ENCODE measurements at places on chromosomes 1 and 21.

GRCh38 chr1:80155371-80155770, 1148.8 kb upstream of the ADGRL4 start:
- DNase-seq = no peak

- no peak for DNase-seq
Measured at GRCh38 chr1:204081164-204081790, 8.4 kb downstream of the SOX13 start.

GRCh38 chr1:181438013-181438412, 45.3 kb upstream of the CACNA1E start:
- no peak for DNase-seq

DNA sequence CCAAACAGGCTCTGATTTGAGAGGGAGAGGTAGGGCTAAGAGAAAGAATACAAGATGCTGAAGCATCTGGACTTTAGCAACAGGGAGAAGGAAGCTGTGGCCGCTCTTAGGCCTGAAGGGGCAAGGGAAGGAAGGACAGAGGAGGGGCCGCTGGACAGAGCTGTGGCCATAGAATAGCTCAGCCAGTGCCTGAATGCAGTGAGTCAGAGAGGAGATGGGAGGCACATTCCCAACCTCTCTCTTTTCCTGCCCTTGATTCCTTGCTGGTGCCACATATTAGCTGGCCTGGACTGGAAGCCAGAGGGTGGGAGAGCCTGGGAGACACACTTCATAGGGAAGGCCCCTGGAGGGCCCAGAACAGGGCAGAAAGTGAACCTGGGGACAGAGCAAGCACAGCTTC, 83.4 kb upstream of the POU3F1 start:
- DNase-seq = no peak

DNA sequence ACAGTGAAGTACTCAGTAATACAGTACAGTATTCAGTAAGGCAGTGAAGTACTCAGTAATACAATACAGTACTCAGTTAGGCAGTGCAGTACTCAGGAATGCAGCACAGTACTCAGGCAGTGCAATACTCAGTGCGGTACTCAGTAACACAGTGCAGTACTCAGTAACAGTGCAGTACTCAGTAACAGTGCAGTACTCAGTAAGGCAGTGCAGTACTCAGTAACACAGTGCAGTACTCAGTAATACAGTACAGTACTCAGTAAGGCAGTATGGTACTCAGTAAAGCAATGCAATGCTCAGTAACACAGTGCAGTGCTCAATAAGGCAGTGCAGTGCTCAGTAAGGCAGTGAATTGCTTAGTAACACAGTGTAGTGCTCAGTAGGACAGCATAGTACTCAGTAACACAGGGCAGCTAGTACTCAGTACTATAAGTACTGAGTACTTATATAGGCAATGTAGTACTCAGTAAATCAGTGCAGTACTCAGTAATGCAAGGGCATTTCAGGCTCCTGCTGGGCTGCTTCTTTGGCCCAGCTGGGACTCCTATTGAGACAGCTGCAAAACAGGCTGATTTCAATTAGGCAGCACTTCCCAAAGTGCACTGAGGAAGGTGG, 411.3 kb downstream of the DISC1 start:
- DNase-seq = no peak

- no peak for DNase-seq
Measured at GRCh38 chr1:150111670-150112069, 38.0 kb upstream of the PLEKHO1 start.

DNA sequence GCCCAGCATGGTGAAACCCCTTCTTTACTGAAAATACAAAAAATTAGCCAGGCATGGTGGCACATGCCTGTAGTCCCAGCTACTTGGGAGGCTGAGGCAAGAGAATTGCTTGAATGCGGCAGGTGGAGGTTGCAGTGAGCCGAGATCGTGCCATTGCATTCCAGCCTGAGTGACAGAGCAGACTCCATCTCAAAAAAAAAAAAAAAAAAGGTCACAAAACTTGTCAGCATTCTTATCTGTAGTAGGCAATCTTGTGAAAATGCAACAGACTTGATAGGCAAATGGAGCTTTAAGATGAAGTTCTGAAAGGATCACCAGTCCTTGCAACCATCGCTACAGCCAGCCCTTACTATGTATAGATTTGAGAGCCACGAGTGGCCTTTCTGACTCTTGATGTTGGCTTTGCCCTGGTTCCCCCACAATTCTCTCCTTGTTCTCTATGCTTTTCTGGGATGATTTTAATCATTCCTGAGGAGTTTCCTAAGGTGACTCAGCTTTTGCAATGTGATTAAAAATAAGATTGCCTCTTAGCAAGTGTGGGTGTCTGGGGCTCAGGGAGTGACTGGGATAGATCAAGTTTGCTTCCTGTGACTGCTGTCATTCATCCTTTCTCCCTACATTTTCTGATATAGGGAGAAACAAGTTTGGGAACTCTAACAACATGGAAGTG, 7.1 kb upstream of the MAP1LC3C start:
- DNase-seq = no peak

GRCh38 chr1:177858332-177858821, 111.5 kb downstream of the SEC16B start:
- no peak for DNase-seq

DNA sequence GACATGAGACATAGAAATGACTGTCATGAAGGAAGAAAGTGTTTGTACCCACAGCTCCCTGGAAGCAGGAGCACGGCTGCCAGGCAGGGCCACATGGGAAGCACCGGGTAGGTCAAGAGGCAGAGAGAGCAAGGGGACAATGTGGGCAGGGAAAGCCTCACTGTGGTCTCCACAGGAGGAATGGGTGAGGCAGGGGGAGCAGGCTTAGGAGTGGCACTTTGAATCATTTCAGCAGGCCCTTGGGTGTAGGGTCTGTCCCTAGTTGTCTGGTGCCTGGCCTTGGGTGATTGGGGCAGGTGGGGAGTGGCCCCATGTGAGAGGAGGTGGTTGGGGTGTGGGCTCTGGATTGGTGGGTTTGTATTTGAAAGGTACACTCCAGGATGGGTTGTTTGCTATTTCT, 83.9 kb downstream of the PCBP3 start:
- no peak for DNase-seq

DNA sequence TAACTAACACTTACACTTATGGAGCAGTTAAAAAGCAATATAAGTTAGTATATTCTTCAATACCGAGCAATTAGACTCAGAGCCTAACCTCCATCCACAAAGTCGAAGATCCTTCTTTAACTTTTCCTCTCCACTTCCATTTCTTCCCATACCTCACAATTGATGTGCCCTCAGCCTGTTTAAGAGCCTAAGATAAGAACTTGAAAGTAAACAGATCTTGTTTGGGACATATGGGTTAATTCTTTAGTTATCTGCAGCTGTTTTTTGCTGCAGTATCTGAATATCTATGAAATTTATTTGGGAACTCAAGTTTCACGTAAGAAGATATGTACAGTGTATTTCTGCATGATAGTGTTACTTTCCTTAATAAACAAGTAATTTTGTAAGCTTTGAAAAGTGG, 51.5 kb downstream of the MIGA1 start:
- no peak for DNase-seq

DNA sequence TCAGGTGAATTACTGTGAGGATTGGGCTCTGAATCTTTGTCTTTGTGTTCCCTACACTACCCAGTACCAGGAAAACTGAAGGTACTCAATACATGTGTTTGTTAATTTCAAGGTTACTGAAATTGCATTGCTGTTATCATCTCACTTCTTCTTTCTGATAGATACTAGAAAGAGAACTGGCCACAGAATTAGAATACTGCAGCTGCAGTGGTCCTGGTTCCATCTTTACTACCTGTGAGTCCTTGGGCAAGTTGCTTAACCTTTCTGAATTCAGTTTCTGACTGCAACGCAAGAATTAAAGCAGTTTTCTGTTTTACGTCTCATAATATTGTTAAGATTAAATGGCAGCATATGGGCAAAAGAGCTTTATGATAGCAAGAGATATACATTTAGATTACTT, 263.5 kb downstream of the LMO4 start:
- DNase-seq = no peak

DNA sequence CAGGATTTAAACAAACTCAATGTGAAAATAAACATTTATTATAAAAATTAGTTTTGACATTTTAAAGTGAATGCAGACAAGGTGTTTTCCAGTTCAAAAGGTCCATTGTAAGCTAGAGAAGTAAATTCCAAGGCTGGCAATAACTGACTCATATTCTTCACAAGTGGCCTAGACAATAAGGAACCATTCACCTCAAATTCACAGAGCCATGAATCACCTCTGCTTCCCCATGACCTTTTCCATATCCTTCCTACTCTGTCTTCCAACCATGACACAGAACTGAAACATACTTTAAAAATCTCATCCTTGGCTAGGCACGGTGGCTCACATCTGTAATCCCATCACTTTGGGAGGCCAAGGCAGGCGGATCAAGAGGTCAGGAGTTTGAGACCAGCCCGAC, 24.8 kb downstream of the F11R start:
- no peak for DNase-seq

DNA sequence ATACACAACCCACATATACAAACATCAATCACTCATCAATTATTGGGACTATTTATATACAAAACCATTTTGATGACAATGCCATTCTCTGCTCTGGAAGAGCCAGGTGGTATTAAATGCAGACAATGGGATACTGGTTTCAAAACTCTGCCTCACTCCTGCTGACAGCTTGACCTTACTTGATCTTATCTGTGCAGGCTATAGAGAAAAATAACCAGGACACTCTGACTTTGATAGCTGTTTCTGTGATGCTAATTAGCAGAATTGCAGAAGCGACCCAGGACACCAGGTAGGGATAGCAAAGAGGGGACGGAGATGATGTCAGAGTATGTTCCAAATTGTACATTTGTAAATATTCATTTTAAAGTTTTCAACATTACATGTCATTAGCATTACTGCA, 89.5 kb downstream of the OLFM3 start:
- DNase-seq = no peak

- no peak for DNase-seq
Measured at GRCh38 chr1:41467673-41468072, 16.8 kb downstream of the EDN2 start.

- DNase-seq = no peak
Measured at GRCh38 chr1:145837656-145838055, 7.8 kb upstream of the NUDT17 start.

- no peak for DNase-seq
Measured at GRCh38 chr1:215160351-215160750, 77.8 kb downstream of the KCNK2 start.

GRCh38 chr1:56526571-56527174, 52.7 kb downstream of the PLPP3 start:
- DNase-seq = no peak

DNA sequence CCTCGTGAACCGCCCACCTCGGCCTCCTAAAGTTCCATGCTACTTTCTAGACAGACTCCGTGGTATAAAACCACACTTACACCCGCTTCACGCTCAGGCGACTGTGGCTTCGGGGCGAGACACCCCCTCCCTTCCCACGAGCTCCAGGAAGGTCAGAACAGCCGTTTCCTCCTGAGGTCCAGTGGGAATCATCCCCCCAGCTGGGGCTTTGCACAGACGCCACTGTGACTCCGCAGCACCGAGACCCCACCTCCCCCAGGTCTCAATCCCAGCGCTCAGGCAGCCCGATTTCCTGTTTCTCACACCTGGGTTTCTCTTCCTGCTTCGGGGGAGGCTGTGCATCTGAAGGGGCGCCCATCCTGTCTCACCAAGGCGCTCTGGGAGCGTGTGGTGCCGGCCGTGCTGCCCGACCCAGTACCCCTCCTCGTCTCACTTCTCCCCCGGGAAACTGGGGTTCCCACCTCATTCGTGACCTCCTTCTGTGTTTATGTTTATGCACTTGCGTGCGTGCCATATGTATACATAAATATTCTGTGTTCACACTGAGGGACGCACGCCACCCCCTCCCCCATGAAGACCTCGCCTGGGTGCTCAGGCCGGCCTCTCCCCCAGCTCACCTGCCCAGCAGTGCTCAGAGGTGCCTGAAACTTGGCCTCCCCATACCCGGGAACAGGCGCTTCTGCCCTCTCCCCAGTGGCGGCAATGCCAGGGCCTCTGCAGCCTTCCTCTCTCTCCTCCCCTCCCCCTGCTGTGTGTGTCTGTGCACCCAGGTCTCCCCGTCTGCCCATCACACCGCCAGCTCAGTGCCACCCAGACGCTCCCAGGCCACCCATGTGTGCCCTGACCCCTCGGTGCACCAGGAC, 14.6 kb downstream of the SLC35E2B start:
- peak; percentile 59 for DNase-seq

- DNase-seq = peak; percentile 24
Measured at GRCh38 chr1:63326473-63327380, 4.4 kb downstream of the FOXD3 start.

DNA sequence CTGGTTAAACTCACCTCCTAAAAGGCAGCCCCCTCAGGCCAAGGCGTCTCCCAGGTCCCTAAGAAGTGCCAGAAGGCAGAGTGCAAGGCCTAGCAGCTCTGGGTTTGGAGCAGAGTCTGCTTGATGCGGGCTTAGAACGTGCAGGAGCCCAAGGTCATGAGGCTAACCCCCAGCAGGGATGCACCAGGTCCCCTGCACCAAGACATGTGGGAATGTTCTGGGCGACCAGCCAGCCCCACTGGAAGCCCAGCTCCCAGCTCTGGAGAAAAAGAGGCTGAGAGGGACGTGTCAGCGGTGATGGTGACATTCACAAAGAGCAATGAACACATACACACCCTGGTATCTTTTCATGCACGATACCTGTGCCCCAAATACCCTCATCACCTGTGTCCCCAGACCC, 5.1 kb downstream of the LRRN2 start:
- no peak for DNase-seq

GRCh38 chr1:45621895-45622523, 1.8 kb downstream of the CCDC17 start:
- DNase-seq = no peak

DNA sequence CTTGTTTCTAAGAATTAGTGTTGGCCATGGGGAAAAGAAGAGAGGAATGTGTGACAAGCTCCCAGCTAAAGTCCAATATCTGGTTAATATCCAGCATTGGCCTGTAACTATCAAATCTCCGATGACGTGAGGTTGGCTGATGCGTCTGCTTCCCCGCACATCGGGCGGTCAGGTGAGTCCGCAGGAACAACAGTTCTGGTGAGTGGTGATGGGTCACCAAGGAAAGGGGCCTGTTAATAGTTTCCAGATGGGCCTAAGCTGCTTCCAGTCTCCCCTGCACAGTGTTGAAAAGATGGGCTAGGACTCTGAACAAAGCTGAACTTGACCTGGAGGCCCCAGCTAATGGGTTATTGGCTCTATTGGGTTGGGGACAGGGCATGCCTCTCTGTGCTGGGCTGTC, 193.1 kb upstream of the EDN2 start:
- no peak for DNase-seq

DNA sequence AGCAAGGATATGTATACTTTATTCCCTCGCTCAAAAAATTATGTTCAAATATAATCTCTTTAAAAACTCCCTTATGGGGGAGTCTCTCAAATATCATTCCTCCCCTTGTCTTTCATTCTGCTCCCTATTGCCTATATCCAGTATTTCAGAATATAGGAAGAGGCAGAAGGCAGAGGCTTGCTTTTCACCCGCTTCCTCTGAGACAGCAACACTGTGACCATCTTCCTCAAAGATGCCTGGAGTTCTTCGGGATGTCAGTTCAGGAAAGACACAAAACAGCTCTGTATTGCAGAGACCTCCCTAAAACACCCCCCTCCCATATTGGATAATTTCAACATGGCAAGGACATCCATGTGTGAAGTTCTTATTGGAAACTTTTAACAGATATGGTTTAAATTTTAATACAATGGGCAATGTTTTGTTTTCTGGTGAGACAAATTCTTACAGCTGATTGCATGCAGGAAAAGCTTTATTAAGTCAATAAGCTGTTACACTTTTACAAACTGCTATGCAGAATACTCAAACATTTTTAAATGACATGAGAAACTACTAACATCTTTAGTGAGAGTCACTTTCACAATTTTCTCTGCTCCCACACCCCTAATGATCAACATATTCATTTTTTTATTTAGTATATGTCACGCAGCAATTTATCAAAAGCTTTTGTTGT, 4.8 kb downstream of the DIRAS3 start:
- DNase-seq = no peak

Data from activated CD4-positive, alpha-beta memory T cell treated with anti-CD3 and anti-CD28 coated beads for 36 hours (primary cell).